AG10803 (cell line): ENCODE measurements at places on chromosomes 2 and 18.

- DNase-seq, result no peak
Measured at GRCh38 chr2:71499691-71500090, 46.3 kb downstream of the DYSF start.

DNA sequence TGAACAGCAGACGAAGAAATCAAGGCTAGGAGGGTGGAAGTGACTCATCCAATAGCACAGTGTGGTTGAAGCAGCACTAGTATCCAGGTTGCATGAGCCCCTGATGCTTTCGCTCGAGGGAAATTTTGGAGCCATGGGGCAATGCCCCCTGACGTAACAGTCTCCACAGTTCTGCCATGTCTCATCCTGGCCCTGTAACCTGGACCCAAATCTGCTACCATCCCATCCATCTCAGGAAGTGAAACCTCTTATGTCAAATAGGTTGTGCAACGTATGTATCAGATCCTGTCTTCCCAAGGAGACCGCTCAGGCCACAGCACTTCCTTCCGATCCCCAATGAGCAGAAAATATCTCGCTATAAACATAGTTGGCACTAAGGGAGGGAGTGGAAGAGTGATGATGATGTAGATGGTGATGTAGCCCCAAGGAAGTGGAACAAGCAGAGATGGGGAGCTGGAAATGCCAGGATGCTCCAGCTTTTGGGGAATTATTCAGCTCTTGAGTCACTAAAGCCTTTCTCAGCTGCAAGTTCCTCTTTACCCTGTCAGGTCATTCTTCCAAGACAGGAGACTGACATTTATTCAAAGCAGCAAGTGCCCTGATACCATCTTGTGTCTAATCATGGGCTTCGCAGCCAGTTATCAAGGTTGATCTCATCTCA is 3.0 kb upstream of the IL1B start:
- no peak for DNase-seq

GRCh38 chr2:225765820-225766219 is 366.3 kb downstream of the NYAP2 start:
- DNase-seq, result no peak

- DNase-seq, result peak; percentile 74
Measured at GRCh38 chr2:149100739-149101699, 62.5 kb downstream of the LYPD6B start.

DNA sequence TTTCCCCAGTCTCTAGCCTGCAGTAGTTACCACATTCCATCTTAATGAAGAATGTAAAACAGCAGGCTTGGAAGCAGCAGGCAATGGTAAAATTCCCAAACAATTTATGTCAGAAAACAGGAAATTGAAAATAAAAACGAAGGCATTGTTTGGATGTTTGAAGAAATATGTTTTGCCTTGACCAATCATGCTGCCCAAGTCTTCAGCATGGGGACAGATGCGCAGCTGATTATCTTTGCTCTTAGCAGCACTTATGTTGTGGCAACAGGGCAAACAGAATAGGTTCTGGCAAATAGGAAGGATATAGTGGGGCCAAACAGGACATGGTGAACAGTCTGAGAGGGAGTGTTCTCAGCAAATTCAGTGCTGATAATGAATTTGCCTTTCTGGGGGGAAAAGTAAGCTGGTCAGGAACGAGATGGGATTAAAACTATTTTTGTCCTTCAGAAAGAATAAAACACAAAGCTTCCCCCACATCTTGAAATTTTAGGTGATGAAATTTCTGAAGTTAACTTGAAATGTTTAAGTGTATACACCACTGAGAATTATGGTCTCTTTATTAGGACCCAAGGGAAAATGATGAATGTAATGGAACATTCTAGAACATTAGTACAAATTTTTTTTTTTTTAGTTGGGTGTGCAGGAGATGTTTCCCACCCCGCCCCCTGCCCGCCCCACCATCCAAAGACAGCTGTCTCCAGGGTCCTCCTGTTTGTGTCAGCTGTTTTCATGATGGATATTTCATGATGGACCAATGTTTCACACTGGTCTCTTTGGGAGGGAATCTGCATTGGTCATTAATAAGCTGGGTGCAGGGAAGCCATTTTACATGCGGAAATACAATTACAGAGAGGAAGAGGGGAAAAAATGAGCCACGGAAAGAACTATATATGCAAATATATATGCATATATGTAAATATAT is 239.5 kb upstream of the REV1 start:
- peak; percentile 97 for DNase-seq
